ENCODE measurements at places on chromosomes 13 and 19.

GRCh38 chr13:112783978-112784371 is 94.1 kb downstream of the ATP11A start:
- no peak for DNase-seq

DNA sequence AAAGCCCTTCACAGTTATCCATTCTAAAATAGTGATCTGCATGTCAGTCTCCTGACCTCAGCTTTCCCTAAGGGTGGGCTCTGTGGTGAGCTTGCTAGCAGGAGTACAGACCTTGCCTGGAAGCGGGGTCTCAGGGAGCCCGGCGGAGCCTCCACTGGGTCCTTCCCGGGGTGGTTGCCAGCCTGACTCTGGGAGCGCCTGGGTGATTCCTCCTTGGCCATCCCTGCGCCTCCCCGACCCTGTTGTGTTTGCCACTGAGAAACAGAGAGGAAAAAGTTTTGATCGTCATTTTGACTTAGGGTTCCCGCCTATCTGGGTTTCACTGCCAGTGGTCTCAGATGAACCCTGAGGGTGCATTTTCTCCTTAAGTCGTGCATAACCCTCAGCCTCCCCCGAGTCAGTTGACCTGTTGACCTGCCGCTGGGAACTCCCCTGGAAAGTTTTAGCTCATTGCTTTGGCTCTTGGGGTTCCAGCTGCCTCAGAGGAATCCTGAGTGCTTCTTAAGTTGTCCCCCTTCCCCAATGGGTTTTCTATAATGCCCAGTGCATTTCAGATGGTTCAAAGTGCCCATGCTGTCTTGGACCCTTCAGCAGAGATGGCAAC is 117.8 kb downstream of the RAB20 start:
- no peak for DNase-seq

DNA sequence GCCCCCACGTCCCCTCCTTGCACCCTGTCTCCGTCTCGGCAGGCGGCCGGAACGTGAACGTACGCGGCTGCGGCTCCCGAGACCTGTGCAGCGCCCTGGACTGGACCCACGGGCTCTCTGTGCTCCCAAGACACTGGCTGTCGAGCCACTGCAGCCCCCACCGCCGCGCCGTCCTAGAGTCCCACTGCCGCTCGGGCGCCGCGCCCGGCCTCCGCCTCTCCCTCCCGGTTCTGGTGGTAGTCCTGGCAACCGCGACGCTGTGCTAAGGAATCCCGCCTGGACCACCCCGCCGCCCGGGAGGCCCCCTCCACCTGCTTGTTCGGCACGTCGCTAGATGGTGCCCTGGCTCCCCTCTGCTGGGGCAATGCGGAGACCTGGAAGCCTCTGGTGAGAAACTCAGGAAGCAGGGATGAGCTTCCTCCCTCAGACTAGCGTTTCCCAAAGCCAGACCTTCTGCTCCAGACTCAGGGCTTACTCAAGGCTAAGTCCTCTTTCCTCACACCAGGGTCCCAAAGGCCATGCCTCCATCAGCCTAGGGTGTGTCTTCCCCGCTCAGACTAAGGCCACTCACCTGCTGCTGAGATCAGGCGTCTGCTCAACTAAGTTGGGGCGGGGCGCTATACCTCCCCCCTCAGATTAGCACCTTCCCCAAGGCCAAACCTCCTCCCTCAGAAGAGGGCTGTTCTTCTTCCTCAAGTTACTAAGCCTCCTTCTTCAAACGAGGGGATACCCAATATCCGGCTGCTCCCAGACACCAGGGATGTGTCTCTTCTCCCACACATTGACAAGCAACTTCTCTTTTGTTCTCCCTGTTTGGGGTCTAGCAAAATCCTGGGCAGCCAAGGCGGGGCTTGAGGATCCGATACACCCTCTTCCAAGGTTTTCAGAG is 16.1 kb upstream of the IRGC start:
- DNase-seq: peak; percentile 74

DNA sequence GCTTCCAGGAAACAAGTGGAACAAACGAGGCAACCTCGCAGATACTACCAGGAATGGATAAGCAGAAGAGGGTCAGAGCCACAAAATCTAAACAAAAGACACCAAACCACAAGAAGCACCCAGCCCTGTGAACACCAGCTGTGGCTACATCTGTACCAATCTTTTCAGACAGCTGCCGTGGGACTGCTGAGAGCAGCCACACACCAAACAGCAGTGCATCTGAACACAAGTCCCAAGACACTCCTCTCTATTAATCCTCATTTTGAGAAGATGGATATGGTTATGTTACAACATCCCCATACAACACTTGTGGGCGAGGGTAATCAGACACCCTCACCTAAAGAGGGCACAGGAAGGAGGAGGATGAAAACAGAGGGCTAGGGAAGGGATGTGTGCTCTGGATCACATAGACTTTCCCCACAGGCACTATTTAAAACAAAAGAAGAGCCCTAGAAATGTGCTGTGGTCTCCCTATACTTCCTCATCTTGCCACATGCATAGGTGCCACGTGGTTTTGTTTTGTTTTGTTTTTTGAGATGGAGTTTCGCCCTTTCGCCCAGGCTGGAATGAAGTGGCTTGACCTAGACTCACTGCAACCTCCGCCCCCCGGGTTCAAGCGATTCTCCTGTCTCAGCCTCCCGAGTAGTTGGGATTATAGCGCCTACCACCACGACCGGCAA is 41.6 kb upstream of the ZNF14 start:
- DNase-seq: peak; percentile 78

GRCh38 chr19:39937094-39937720 is 2.8 kb upstream of the FCGBP start:
- no peak for DNase-seq
